ENCODE measurements at places on chromosomes 6 and 20.

GRCh38 chr6:68427630-68428029 is 207.5 kb upstream of the ADGRB3 start:
- no peak for DNase-seq

DNA sequence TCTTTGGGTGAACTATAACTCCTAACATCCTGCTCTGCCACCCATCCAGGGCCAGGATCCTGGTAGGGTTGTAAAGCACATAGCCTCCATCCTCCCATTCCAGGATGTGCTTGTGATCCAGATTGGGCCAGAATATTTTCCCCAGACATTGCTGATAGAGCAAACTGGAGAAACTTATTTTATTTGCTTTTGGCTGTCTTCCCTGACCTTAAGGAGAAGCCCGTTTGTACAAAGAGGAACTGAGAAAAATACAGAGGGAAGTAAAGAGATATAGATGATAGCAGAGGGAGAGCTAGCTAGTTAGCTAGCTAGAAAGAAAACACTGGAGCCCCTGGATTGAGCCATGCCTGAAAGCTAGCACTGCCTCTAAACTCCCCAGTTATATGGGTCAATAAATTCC is 9.0 kb upstream of the HDAC2 start:
- DNase-seq = no peak

GRCh38 chr20:61912665-61913422 is 152.8 kb downstream of the TAF4 start:
- no peak for DNase-seq

- DNase-seq = no peak
Measured at GRCh38 chr20:1122388-1123315, 4.2 kb downstream of the PSMF1 start.

- no peak for DNase-seq
Measured at GRCh38 chr6:63689421-63689820, 53.8 kb downstream of the PHF3 start.

DNA sequence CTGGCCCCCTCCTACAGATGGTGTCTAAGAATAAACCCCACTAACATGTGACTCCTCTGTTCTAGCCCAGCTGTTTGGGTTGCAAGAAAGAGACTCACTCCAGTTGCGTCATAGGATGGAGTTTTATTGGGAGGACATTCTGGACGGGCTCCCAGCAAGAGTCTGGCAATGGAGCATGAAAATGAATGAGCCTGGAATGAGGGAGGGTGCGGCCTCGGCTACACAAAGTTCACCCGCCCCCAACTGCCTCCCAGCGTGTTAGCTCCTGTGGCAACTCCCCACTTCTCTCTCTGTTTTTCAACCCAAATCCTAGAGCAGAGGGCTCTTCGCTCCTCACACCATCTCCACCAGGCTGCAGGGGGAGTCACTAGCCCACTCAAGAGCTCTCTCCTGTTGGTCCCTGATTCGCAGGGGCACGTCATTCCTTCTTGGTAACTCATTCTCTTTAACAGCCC is 5.1 kb upstream of the ADAM33 start:
- no peak for DNase-seq

DNA sequence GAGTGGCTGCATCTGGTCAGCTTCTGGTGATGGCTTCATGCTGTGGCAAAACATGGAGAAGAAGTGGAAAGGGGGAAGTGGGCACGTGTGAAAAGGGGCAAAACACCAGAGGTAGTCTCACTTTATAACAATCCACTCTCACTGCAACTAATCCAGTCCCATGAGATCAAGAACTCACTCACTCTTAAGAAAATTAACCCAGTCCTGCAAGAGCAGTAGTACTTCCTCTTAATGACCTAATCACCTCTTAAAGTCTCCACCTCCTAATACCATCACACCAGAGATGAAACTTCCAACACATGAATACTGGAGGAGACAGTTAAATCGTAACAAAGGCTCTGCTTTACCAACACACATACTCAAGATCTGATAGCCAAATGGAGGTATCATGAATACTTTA is 152.6 kb downstream of the THEMIS start:
- DNase-seq = no peak

- DNase-seq = no peak
Measured at GRCh38 chr20:12773936-12774335, 234.8 kb upstream of the SPTLC3 start.

GRCh38 chr6:13415283-13415682 is 72.1 kb downstream of the GFOD1 start:
- no peak for DNase-seq

DNA sequence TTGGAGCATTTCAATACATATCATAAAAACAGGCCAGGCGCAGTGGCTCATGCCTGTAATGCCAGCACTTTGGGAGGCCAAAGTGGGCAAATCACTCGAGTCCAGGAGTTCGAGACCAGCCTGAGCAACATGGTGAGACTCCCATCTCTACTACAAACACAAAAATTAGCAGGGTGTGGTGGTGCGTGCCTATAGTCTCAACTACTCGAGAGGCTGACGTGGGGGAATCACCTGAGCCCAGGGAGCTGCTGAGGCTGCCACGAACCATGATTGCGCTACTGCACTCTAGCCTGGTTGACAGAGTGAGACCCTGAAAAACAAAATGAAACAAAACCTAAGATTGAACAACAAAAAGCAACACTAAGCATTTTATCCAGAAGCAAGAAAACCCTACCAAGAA is 47.2 kb downstream of the BACH2 start:
- DNase-seq = no peak

- DNase-seq = no peak
Measured at GRCh38 chr6:34697544-34697836, 923 bp upstream of the ILRUN start.

DNA sequence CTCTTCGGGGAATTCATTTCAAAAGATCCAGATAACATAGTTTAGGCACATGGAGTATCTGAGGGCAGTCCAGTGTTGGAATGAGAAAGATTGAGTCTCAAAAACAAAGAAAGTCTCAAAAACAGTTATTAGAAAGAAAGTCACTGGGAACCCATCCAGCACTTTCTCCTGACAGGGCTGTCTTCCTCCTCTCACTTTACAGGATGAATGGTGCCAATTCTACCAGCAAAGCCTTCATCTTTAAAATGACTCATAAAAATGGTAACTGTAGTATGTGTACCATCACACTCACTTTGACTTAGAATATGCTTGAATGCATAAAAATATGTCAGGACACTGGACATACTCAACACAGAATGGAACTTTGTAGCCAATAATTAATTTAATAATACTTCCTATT is 71.3 kb downstream of the SLC22A3 start:
- DNase-seq = no peak

DNA sequence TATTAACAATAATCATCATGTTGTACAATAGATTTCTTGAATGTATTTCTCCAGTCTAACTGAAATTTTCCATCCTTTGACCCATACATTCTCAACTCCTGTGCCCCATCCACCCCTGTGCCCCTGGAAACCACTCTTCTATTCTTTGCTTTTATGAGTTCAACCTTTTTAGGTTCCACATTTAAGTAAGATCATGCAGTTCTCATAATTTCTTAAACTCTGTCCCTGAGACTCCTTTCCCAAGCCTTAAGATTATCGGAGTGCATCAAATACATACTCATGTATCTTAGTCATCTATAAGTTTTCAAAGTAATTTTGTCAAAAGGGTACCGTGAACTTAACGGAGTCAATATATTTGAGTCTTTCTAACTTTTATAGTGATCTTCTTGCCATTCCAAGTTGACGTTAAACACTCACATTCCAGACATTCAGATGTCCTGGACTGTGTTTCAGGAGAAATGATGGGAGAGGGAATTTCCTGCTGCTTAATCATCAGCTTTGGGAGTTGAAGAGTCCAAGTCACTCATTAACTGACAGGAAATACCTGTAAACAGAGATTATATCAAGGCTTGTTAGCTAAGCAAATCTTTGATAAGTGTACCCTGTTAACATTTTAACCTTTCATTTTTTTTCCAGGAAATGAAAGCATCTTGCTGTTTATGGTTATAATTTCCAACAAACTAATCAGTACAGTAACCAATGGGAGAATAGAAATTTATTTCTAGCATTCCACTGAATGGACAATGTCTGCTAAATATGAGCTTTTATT is 73.3 kb downstream of the ADGRG6 start:
- DNase-seq = no peak

- DNase-seq = no peak
Measured at GRCh38 chr6:109166673-109167072, 71.4 kb downstream of the CEP57L1 start.
